ENCODE measurements at places on chromosomes 6 and 20.

DNA sequence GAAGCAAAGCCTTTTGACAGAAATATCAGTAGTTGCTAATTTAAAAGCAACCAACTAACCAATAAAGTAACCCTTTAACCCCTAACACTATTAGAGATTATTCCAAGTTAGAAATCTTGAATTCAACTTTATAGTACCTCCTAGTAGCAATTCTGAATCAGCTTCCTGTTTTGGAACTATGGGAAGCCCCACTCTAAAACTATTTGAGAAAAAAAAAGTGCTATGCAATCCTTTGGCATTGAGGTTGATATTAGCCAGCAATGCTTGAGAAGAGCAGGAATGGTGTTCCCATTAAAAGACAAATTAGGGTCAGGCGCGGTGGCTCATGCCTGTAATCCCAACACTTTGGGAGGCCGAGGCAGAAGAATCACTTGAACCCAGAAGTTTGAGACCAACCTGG, 306.2 kb upstream of the ZFP64 start:
- DNase-seq: no peak

DNA sequence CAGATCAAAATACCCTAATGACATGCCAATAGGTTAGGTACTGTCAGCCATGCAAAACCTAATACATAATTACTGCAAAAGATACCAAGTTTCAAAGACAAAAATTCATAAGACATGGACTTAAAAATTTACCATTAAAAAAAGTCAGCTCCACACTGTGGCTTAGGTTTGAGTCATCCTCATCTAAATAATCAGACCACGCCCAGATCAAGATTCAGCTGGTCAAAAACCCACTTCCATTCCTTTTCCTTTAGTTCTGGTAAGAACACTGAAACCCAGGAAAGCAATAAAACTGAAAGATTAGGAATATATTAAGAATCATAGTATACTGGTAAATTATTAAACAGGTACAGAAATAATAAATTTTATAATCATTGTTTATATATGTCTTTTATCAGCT, 81.0 kb upstream of the ASF1A start:
- no peak for DNase-seq

- no peak for DNase-seq
These were observed 2.9 kb downstream of the GSS start for GRCh38 chr20:34952671-34953070.

GRCh38 chr6:2807342-2808090, 34.1 kb downstream of the SERPINB1 start:
- DNase-seq: no peak

- no peak for DNase-seq
These were observed 123.6 kb downstream of the PTPRT start for GRCh38 chr20:43066125-43066524.

DNA sequence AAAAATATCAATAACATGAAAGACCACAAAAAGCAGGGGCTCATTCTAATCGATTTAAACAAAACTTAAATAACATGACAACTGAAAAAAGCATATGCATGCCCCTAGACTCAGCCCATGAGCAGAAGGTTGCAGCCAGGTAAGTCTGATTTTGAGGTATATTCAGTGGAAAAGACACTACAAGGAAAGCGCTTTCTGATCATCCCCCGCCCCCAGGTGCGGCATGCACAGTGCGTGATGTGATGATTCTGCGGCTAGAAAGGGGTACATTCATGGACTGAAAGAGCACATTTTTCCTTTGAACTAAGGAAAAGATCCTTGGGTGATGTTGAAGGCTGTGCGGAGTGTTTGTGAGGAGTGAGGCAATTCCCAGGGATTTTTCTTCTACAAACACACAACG, 16.9 kb upstream of the FOXC1 start:
- DNase-seq: no peak

- DNase-seq: no peak
These were observed 121.3 kb downstream of the TRMT11 start for GRCh38 chr6:126107475-126108166.

GRCh38 chr6:85191656-85192055, 258.2 kb upstream of the NT5E start:
- DNase-seq: no peak

DNA sequence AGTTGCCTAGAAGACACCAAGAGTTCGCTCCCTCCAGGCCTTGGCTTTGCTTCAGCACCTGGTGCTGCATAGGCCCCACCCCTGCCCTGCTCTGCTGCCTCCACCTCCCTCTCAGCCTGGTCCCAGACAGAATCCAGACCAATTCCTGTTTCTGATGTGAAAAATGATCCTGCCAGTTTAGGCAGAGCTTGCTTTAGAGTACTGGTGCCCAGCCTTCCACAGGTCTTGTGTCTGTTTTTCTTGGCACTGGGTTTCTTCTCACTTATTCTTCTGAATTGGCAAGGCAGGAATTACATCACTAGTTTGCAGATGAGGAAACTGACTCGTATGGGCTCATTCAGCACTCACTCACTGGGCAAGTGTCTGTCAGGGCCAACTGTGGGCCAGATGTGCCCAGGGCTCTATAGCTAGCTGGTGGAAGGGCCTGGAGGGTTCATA, 53.0 kb downstream of the HLA-A start:
- no peak for DNase-seq
